ENCODE measurements at places on chromosomes 16 and 17. TPM values are rescaled to one million over a fixed set of nuclear protein-coding genes. Genes with fewer than 3 reads are reported as not detected.

CCL23 gene
- 9.3 TPM for total RNA-seq

PRRT2 gene
- 0.94 TPM for total RNA-seq

WSB1 gene
- total RNA-seq, result 294 TPM

DNA sequence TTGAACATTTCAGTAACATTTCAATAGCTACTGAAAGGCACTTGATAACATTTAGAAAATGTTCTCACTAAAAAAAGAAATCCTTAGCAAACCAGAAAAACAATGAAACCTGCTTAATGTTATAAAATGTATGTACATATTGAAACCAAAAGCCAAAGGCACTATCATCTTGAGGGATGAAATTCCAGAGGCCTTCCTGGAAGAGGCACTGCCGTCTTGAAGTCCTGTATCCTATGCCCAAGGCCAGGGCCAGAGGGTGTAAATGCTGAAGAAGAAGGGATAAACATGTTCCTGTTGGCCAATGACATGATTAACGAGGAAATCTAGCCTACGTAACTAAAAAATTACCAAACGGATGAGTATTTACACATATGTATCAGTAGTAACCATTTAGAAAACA is 57.0 kb upstream of the DNAH17 start:
- DNase-seq, result no peak

GRCh38 chr17:14330492-14330962 is 29.6 kb downstream of the HS3ST3B1 start:
- no peak for DNase-seq

DNA sequence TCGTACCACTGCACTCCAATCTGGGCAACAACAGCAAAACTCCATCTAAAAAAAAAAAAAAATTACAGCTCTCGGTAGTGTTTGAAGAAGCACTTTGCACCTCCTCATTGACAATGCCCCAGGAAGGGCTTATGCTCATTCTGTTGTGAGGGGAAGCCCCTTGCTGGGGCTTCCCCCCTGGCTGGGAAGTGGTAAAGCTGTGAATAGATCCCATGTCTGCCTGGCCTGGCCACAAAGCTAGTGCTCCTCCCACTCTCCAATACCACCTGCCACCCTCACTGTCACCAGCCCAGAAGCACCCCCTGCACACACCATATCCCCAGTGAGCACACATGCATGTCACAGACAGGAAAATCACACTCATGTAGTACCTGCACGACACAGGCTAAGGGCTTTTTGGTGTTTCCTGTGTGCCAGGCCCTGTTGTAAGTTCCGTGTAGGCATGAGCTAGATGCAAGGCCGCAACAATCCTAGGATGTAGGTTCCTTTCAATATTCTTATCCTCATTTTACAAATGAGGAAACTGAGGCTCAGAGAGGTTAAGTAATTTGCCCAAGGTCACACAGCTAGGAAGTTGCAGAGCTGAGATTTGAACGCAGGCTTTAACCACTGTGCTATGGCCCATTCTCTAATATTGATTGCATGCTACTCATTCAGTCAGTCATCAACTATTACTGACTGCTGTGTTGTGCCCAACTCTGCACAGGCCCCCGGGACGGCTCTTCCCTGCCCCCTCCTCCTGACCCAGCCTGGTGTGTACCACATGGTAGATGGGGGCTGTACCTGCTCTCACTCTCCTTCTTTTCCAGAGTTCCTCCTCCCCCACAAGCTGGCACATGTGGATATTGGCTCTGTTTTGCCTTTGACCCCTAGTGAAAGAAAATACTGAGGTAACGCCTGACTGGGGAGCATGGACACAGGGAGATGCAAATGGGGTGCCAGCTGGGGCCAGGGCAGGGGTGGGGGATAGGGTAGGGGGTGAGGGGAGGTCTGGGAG is 11.9 kb upstream of the COL1A1 start:
- DNase-seq, result no peak

- no peak for DNase-seq
Observed at GRCh38 chr17:6355196-6355595, 79.7 kb downstream of the AIPL1 start.

DNA sequence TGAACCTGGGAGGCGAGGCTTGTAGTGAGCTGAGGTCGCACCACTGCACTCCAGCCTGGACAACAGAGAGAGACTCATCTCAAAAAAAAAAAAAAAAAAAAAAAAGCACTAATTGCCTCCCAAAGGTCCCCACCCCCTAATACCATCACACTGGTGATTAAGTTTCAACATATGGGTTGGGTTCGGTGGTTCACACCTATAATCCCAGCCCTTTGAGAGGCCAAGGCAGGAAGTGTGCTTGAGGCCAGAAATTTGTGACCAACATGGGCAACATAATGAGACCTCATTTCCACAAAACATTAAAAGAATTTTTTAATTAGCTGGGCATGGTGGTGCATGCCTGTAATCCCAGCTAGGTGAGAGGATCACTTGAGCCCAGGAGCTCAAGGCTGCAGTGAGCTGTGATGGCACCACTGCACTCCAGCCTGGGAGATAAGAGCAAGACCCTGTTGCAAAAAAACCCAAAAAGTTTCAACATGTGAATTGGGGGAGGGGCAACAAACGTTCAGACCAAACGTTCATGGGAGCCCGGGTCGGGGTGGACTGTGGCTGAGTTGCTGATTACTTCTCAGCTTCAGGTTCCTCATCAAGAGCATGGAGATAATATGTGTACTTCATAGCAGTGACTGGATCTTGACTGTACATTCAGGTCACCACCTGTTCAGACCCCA is 62.1 kb upstream of the NOL11 start:
- DNase-seq, result no peak

DNA sequence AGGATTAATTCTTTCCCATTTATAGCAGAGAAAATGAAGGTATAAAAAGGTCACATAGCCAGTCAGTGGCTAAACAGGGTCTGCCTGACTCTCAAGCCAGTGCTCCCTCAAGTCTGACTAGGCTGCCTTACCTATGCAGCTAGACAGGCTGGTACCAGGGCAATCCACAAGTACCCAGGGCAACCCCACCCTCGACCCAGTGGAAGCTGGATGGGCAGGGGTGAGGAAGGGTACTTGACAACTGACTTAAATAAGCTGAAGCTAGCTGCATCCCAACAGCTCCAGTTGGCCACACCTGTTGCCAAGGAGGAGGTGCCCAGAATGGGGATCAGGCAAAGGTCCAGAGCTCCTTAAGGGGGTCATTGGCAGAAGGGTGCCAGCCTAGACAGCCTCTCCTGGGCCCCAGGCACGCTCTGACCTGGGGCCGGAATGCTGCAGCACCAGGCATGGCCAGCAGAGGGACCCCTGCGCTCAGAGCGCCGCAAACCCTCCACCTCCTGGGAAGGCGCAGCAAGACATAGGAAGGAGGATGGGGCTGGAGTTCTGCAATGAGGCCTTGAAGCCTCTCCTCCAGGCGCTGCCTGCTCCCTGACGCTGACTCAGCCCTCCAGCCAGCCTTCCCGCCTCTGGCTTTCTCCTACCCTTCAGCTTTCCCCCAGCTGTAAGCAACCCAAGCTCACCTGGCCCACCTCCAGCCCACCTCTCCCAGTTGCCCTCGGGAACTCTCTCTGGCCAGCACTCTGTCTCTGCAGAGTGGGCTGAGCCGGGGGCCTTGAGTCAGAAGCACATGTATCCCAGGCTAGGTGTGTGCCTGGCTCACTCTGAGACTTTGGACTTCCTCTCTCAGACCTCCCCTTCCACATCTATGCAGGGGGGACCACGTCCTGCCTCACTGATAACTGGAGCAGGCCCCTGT is 28.8 kb downstream of the MPP2 start:
- peak; percentile 71 for DNase-seq

GRCh38 chr17:33328129-33328528 is 35.0 kb upstream of the ASIC2 start:
- peak; percentile 3 for DNase-seq

DNA sequence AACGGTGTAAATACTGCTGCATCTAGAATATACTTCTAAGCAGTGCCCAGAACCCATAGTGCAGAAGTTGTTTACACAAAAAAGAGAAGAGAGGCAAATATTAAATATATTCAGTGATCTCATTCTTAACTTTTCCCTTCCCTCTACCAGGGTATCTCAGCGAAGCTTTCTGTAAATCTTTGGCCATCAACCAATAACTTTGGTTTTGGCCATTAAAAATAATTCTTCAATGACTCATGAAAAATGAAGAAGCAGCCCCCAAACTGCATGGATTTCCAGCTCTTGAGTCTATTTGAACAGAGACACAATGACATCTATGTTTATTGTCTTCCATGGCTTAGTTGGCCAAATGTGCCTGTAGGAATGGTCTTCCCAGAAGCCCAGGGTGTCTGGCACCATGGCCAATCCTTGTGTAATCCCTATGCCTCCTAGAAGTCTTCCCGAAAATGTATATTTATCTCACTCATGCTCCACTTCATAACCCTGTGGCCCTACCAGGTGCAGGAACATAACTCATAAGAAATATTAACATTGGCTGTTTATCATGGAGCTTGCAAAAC is 646.6 kb downstream of the TOX3 start:
- no peak for DNase-seq

DNA sequence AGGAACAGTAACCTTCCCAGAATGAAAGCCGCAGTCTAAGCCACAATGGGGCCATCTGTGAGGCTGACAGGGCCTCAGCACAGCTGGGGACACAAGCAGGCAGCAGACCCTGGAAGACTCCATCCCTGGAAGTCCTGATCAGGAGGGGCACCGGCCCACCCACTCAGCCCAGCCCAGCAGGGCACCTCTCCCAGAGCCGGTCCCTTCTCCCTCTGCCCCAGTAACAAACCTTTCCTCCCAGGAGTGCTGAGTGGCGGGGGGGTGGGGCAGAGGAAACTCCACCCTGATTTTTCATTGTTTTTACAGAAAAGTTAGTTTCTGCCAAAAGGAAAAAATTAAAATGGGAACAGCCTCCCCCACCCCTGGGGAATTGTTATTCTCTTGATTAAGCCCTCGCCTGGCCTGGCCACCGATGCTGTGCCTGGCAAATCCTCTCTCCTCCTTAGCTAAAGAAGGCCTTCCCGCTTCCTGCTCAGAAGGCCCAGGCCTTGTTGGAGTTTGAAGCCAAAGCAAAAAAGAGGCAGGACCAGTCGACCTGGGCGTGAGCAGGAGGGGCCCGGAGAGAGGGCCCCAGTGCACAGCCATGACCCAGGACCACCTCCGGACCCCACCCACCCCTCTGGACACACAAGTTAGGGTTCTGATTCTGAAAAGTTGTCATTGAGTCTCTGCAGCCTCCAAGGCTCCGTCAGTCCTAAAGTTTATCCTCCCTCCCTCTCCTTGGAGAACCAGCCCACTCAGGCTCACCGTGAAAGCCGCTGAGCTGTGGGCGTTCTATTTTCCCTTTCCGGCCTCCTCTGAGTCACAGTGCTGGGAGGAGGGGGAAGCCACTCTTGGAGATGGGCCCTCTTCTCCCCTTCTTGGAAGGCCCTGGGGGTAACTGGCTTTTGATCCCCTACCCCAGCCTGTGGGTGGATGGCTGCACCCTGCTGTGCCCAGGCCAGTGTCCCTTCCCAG is 128.4 kb upstream of the TNRC6C start:
- no peak for DNase-seq

Measured in left lung (tissue), 14 donors.